ENCODE measurements at places on chromosomes 3 and 15.

DNA sequence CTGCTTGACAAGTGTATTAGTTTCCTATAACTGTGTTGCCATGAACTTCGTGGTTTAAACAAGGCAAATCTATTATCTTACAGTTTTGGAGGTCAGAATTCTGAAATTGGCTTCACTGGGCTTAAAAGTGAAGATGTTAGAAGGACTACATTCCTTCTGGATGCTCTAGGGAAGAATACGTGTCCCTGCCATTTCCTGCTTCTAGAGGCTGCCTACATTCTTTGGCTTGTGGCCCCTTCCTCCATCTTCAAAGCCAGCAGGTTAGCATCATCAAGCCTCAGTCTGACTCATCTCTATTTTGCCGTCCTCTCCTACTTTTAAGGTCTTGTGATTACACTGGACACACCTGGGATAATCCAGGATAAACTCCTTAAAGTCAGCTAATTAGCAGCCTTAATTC lies 327.7 kb downstream of the SATB1 start:
- no peak for DNase-seq

DNA sequence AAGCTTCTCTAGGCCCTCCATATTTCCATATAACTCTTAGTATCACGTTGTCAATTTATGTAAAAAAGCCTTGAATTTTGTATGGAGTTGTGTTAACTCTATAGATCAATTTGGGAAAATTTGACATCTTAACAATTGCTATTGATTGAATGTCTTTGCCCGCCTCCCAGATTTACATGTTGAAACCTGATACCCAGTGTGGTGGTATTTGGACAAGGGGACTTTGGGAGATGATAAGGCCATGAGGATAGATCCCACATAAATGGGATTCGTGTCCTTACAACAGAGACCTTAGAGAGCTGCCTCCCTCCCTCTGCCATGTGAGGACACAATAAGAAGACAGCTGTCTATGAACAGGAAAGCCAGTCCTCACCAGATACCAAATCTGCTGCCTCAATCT lies 21.1 kb upstream of the TNK2 start:
- no peak for DNase-seq

GRCh38 chr3:58804914-58805313 lies 138.3 kb upstream of the FAM3D start:
- DNase-seq = no peak

DNA sequence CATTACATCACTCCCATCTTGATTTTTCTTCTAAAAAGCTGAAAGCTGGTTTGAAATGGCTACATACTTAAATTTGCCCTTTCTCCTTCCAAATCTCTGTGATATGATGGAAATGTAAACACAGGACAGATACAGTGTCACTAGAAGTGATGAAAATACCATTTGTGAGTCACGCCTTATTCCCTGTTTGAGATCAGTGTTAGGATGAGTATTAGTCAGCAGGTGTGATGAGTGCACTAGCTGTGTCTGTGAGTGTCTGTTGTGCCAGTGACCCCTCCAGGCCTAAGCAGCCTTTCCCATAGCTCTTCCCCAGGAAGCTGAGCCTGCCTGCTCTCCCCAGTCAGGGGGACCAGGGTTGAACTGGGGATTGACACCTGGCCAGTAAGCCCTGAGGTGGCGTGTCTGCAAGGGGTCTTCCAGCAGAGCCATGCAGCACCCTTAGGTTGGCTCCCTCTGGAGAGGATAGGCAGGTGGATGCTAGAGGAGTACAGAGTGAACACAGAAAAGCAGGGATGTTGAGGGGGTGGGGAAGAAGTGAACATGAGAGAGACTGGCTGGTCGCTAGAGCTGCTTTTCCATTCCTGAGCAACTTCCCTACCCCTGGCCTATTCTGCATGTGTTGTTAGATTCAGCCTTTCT lies 92.0 kb downstream of the PDE8A start:
- no peak for DNase-seq

DNA sequence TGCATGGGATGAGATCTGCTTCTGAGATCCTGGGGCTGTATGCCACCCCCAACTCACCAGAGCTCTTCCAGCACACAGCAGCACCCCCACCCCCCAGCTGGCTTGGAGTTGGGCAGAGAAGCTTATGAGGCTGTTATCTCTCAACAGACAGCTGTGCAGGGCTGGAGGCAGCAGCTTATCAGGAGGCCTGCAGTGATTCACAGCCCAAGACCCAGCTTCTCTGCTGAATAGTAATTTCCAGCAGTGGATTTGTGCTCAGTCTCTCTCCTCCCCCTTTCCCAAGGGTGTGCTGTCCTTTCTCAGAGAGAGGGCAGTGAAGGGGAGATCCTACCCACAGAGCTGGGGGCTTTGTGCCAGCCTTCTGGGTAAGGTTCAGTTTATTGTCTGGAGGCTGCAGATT lies 2.1 kb downstream of the RPP25 start:
- DNase-seq = peak; percentile 69

GRCh38 chr3:192170659-192171058 lies 556.7 kb downstream of the FGF12 start:
- no peak for DNase-seq

- no peak for DNase-seq
Measured at GRCh38 chr3:158360756-158361448, 210.1 kb upstream of the MLF1 start.

DNA sequence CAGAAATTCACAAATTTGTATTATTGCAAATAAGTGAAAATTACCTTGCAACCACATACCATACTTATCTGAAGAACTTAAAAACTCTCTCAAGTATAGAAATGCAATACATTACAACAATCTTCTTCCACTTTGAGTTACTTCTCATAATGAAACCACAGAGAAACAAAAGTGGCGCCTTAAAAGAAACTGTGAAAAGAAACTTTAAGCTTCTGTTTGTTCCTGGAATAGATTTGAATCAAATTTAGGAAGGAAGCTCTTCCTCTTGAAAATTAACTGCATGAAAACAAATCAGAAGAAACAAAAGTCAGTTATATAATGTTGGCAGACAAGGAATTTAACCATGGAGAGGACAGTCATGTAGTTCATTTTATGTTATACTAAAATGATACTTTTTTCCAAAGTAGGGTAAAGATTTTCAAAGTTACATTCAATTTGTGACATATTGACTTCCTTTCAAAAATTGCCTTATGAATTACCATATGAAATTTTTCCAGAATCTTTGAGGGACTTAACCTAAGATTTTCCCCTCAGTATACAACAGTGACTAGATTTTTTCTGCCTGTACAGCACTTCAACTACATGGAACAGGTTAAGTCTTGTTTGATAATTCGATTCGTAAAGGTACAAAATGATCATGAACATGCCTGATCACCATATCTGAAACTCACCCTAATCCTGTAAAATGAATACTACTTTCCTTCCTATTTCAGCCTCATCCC lies 57.6 kb upstream of the TNFSF10 start:
- DNase-seq = no peak
